ENCODE measurements at places on chromosomes 16 and 17. TPM values are rescaled to one million over a fixed set of nuclear protein-coding genes. Genes with fewer than 3 reads are reported as not detected.

Gene PIK3R6
- 7.6 TPM for total RNA-seq

DNA sequence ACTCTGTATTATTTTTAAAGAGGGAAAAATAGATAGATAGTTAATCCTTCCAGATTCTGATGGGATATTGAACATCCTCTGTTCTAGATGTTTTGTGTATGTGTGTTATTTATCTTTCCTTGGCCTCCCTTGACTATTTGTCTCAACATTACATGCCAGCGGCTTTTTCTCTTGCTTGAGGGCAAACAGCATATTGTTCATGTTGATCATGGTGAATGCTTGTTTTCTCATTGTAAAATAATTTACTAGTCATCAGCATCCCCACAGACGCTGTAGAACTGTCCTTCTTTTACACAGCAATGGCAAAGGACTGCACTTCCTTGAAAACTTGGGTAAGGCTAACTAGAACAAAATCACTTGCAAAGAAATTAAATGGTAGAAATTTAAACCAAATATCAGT, 1376.4 kb upstream of the GOT2 start:
- no peak for ATAC-seq

Gene FNDC8
- not detected for total RNA-seq

DNA sequence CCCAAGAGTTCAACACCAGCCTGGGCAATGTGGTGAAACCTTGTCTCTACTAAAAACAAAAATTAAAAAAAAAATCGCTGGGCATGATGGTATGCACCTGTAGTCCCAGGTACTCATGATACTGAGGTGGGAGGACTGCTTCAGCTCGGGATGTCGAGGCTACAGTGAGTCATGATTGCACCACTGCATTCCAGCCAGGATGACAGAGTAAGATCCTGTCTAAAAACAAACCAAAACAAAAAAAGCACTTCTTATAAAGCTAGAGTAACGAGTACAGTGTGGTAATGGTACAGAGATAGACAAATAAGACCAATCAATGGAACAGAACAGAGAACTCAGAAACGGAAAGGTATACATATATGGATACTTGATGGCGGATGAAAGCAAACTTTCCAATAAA, 4.4 kb downstream of the NSMCE1 start:
- no peak for ATAC-seq

DNA sequence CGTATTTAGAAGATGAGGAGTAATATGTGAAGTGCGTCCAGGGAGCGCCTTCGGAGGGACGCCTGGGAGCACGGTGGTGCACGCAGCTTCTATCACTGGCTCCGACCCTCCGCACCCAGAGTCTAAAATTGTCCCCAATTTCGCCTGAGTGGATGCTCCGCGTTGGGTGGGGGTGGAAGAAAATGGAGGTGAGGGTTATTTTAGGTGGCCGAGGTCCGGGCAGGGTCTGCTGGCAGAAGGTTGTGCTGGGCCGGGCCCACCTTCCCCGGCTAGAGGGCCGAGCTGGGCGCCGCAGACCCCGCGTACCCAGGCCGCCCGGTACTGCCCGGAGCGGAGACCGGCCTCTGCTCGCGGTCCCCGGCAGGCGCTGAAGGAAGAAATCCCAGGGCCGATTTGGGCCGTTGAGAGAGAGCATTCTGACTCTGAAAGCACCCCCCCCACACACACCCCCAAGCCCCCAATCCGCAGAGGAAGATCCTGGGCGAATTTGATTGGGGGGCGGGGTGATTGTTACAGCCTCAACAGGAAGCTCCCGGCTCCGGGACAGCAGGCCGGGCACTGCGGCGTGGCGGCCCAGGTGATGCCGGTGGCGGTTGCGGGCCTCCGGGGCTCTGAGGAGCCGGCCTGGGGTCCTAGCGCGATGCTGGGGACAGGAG, 3.0 kb downstream of the BAHCC1 start:
- ATAC-seq = no peak

DNA sequence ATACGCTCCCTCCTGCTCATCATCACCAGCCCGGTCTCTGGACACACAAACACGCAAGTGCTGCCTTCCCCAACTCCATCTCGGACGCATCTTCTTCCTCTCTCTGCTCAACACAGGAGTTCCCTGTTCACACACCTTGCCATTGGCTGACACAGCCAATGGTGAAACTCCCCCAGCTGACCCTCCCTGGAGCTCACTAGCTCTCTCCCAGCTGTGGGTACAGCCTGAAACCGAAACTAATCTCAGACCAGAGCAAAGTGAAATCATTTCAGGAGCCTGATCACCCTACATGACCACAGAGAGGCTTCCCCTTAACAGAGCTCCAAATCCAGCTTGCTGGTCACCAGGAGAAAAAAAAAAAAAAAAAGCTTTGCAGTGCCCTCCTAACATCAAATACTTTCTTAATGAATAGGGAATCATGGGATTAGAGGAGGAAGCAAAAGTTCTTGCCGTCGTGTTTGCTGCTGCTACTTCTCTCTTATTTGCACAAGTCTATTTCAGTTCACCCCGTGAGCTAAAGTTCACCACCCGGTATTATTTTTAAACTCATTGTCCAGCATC, 8.3 kb downstream of the CUEDC1 start:
- ATAC-seq = peak; percentile 70

- ATAC-seq = no peak
These were observed 480 bp downstream of the KIF19 start for GRCh38 chr17:74326506-74326905.

- no peak for ATAC-seq
These were observed 16.4 kb downstream of the LPO start for GRCh38 chr17:58254803-58255202.

- ATAC-seq = no peak
These were observed 80.0 kb downstream of the CDRT15 start for GRCh38 chr17:14156689-14157088.

DNA sequence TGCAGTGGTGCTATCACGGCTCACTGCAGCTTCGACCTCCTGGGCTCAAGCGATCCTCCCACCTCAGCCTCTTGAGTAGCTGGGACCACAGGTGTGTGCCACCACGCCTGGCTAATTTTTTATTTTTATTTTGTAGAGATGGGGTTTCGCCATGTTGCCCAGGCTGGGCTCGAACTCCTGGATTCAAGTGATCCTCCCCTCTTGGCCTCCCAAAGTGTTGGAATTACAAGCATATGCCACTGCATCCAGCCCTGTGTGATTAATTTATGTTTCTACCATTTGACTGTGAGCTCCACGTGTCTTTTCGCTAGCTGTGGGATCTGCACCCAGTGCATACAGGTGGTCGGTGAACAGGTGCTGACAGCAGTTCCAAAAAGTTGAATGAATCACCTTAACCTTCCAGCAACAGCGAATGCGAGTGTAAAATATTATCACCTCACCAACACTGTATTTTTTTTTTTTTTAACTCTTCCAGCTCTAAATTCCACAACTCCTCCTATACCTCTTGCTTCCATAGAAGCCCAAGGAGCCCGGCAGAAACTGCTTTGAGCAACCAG, 484 bp upstream of the NUDT7 start:
- ATAC-seq = peak; percentile 8

Gene KLHDC4
- total RNA-seq = 57.8 TPM

GRCh38 chr16:20901436-20902112, 1.0 kb downstream of the LYRM1 start:
- ATAC-seq = no peak

Gene CHRNE
- total RNA-seq = 0.35 TPM

- ATAC-seq = no peak
These were observed 275.1 kb upstream of the MYOCD start for GRCh38 chr17:12390631-12391030.

GRCh38 chr16:8293413-8293812, 296.9 kb downstream of the TMEM114 start:
- ATAC-seq = no peak

Gene CMTM1
- total RNA-seq = 15.9 TPM

DNA sequence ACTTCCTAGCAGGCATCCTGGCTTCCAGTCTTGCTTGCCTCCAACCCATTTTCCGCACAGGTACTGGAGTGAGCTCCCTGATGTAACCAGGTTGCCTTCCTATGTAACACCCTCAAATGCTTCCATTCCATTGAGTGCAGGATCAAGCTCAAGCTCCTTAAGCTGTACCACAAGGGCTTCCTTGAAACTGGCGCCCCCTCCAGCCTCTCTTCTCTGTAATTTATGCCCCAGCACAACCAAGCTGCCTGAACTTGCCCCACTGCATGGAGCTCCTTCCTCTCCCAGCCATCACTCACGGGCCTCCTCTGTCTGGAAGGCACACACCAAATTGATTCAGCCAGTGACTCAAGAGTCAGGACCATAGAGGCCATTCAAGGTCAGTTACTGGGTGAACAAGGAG, 234.8 kb upstream of the RPL38 start:
- no peak for ATAC-seq

Gene HSPB9
- not detected for total RNA-seq

DNA sequence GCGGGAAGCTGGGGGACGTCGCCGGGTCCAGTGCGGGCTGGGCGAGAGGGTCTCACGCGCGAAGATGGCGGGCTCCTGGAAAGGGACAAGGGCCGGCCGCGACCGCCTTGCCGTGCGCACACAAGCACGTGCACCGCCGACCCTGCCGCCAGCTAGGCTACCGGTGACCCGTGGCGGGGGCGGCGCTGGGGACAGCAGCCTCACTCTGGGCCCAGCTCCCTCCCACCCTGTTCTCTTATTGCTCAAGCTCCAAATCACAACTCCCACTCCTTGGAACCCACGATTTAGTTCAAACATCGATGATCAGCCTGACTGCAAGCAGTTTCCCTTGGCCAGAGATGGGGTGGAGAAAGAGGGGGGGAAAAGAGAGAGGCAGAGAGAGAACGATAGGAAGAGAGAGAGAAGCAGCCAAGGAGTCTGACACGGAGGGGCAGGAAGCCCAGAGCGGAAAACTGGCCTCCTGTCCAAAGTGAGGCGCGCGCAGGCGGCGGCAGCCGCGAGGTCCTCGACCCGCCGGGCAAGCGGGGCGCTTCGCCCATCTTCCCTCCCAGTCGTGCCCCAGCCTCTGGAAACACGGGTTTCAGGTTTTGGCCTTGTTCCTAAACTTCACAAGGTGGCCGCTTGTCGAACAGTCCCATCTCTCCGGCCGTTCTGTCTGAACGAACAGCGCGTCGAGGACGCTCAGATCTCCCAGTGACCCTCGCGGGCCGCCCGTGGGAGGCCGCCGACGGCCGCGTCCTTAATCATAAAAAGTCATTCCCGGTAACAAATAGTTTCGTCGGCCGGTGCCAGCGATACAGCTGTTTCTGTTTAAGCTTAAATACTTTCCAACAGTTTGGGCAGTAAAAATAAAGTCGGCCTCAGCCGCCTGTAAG, 1.7 kb upstream of the CBX8 start:
- no peak for ATAC-seq

GRCh38 chr16:80664226-80664625, 123.4 kb downstream of the DYNLRB2 start:
- no peak for ATAC-seq

GRCh38 chr16:13811834-13812233, 108.1 kb upstream of the ERCC4 start:
- no peak for ATAC-seq

DNA sequence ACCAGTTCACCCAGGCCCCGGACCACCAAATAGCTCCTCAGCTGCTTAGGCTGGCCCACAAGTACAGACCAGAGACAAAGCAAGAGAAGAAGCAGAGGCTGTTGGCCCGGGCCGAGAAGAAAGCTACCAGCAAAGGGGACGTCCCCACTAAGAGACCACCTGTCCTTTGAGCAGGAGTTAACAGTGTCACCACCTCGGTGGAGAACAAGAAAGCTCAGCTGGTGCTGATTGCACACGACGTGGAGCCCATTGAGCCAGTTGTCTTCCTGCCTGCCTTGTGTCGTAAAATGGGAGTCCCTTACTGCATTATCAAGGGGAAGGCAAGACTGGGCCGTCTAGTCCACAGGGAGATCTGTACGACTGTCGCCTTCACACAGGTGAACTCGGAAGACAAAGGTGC, 15.4 kb downstream of the FOXF1 start:
- no peak for ATAC-seq

Gene REXO5
- 11.4 TPM for total RNA-seq

DNA sequence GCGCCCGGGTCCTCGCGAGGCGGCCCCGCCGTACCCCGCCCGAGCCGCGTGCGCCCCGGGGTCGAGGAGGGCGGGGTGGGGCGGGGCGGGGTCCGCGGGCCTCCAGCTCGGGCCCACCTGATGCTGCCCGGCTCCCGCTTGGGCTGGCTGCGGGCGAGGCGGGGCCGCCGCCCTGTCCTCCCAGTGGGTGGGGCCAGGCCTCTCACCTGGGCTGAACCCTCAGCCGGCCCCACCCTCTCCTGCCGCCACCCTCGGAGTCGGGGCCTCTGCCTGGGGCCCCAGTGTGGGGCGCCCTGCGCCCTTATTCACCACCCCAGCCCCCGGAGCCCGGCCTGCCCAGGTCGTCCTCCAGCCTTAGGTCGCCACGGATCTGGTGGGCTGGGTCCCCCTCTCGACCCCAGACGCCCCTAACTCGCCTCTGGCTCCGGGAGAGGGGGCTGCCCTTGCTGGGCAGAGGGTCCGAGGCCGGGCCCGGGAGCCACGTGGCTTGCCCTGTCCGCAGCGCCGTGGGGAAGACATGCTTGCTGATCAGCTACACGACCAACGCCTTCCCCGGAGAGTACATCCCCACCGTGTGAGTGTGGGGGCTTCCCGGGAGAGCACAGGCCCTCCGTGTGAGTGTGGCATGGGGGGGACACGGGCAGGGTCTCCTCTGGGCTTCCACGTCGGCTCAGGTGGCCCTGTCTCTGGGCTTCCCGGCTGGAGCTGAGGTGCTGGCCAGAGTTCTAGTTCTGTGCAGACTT, 578 bp downstream of the RAC3 start:
- ATAC-seq = peak; percentile 61

Gene LYRM9
- 1.4 TPM for total RNA-seq

DNA sequence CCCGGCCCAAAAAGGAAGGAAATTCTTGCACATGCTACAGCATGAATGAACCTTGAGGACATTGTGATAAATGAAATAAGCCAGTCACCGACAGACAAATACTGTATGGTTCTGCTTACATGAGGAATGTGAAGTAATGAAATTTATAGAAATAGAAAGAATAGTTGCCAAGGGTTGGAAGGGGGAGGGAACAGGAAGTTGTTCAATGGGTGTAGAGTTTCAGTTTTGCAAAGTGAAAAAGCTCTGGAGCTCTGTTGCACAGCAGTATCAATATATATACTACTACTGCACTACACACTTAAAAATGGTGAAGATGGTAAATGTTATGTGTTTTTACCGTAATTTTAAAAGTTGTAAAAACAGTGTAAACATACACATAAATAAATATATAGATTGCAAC, 43.7 kb downstream of the PKD1L3 start:
- no peak for ATAC-seq

DNA sequence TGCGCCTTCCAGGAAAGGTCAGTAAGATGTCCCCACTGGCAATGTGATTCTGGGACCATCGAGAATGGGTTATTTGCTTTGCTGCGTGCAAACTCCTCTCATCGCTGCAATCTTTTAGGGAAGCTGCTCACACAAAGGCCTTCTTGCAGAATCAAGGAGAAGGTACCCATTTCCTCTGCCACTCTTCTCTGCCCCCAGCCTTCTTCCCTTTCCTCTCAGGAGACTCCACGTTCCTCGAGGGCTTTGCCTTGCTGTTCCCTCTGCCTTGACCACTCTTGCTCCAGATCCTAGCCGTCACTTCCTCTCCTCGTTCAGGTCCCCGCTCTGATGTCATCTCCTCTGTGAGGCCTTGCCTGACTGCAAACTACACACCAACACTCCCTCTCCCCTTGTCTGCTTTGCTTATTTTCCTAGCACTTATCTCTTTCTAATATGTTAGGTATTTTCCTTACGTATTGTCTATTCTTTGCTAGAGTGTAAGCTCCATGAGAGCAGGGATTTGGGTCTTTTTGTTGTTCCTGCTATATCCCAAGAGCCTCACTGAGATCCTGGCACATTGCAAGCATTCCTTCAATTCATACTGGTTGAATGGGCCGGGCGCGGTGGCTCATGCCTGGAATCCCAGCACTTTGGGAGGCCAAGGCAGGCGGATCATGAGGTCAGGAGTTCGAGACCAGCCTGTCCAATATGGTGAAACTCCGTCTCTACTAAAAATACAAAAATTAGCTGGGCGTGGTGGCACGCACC, 5.3 kb upstream of the CRK start:
- no peak for ATAC-seq

Gene CHST4
- total RNA-seq = not detected
